Stimulated activated CD4-positive, alpha-beta T cell treated with anti-CD3 and anti-CD28 coated beads, Interleukin-12 subunit alpha, Interleukin-12 subunit beta, amount 100 ng/mL, for 48 hours (primary cell): ENCODE measurements at places on chromosomes 4 and X.

DNA sequence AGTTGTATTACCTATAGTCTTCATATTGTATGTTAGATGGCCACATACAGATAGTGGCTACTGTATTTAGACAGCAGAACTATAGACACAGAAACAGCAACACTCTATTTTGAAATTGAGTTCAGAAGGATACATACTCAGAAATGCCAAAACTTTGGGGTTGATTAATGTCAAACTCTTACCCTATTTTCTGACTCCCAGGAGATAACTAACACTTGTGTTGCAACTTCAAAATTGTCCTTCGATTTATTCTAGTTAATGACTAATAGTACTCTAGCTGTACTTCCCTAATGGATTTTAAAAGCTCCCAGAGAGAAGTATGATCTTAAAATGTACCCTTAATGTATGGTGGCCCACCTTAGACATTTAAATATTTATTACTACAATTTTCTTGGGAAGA lies 229.9 kb upstream of the UGT8 start:
- no peak for DNase-seq

GRCh38 chrX:148416142-148416541 lies 84.3 kb upstream of the AFF2 start:
- no peak for DNase-seq

DNA sequence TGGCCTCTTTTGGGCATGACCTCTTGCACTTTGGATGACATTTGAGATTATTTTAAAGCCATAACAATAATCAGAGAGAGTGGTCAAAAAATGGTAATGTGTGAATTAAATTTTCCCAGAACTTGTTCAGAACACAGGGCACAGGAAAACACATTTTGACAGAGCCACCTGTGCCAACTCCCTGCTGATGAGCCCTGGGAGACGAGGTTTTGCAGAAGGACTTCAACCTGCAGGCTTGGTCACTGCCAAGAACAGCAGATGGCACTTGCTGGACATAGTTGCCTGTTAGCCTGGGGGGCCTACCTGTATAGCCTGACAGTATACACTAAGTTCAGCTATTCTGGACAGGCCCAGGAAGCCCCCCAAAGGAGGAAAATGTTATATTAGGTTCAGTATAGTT lies 277.8 kb upstream of the EMCN start:
- no peak for DNase-seq

DNA sequence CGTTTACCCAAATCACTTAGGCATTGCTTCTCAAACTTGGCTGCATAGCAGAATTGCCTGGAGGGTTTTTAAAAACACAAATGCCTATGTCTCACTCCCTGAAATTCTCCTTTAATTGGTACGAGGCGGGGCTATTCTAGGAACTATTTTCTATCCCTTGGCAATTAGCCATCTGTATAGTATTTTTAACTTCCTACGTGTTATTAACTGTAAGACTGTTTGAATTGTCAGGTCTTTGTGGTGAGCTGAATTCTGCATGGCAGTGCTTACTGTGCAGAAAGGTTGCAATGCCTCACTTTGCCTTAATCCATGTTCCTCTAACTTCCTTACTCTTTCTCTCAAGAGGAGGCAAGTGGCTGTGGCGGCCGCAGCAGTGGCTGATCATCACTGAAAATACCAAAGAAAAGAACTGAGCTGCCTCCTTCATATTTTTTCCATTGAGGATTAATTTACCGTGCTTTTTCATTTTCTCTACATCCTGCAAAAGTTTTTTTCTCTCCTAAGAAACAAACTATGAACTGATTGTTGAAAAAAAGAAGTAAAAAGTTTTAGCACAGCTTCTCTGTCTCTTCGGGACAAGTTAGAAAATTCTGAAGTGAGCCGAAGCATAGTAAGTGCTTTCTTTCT lies at the start of gene SHROOM3:
Gene SHROOM3 (plus strand): TSS at position 329 of the 627 bp plus-strand sequence. CDS start 824 bp downstream, outside the sequence.
- no peak for DNase-seq

DNA sequence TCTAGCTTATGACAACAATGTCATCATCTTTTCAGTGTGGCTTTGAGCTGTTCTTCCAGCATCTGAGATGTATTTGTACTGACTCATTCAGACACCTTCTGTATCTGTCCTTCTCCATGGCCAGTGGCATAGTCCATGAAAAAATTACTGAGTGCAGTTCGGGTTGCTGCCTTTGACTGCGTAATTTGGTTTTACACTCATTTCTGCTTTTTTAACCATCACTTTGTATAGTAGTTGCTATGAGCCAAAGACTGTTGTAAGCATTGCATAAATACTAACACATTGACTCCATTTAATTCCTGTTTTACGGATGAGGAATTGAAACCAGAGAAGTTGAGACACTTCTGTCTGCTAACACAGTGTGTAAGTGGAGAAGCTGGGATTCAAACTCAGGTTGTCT lies 190.7 kb upstream of the MID1 start:
- no peak for DNase-seq

GRCh38 chr4:37602454-37603069 lies 83.6 kb downstream of the RELL1 start:
- no peak for DNase-seq

DNA sequence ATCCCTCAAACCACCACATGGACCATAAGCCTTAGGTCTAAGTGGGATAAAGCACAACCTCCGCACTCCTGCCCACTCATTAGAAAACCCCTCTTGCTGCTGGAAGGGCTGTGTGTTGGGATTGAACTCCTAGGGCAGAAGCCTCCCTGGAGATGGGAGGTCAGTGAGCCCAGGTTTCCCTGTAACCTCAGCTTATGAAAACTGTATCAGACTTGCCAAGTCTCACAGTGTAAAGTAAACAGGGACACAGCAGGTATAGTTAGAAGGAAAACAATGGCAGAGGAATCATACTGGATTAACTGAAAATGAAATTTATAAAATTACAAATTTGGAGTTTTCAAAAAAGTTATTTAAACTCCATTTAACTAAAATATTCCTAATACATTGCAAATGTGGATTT lies 29.9 kb downstream of the CASP6 start:
- DNase-seq = no peak

DNA sequence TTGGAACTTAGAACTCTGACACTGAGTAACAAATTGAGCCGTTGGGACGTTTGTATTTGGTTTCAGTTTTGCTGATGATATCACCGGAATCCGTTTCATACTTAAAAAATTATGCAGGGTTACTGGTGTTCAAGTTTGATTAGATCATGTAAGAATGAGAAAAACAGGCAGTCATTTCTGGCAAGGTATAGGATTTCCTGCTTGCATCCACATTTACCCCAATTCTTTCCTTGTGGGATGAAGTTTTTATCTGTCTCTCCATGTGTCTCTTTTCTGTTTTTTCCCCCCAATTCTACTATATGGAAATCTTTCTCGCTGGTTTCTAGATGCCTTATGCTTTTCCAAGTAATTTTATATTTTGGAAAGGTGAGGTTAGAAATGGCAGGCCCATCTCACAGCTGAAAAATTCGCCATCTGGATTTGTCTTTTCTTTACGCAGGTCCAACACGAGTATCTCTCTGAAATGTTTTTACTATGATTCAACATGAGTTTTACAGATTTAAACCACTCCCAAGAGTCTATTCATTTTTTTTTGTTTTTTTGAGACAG lies 197.9 kb downstream of the SHOX start:
- DNase-seq = no peak

DNA sequence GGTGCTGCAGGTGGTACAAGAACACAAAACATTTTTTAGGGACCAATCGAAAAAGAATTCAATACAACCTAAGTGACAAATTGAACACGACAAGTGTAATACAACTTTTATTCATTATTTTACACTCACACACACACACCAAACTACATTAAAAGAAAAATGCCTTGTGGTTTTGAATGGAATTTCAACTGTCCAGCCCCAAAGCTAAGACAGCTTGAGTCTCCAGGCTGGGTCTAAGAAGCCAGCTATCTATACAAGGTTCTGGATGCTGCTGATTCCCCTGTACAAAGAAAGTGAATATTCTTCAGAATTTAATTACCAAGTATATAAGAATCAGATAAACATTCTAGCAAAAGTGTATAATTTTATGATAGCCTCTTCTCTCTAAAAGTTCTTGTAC lies 118.2 kb downstream of the PPP3CA start:
- no peak for DNase-seq

DNA sequence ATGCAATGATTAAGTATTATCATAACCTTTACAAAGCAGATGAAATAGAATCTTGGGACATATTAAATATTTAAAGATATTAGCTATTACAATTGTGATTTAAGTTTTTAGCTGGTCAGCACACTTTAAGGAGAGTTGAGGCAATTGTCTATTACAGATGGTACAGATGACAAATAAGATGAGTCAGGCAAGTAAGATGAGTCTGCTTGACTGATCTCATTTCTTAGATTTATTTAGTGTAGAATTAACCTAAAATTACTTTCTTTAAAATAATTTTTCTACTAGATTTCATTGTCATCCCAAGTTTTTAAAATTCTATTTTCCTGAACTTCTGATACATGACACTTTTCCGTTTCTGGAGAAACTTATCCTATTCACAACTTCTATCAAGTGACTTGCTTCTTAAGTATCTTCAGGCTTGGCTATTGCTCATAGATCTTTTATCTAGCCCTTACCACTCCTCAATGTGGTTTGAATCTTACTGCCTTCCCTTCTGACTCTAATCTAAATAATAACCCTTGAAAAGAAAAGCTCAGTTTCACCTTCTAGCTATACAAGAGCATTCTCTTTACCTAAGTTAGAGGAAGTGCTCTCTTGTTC lies 32.9 kb downstream of the CXCL1 start:
- DNase-seq = no peak

DNA sequence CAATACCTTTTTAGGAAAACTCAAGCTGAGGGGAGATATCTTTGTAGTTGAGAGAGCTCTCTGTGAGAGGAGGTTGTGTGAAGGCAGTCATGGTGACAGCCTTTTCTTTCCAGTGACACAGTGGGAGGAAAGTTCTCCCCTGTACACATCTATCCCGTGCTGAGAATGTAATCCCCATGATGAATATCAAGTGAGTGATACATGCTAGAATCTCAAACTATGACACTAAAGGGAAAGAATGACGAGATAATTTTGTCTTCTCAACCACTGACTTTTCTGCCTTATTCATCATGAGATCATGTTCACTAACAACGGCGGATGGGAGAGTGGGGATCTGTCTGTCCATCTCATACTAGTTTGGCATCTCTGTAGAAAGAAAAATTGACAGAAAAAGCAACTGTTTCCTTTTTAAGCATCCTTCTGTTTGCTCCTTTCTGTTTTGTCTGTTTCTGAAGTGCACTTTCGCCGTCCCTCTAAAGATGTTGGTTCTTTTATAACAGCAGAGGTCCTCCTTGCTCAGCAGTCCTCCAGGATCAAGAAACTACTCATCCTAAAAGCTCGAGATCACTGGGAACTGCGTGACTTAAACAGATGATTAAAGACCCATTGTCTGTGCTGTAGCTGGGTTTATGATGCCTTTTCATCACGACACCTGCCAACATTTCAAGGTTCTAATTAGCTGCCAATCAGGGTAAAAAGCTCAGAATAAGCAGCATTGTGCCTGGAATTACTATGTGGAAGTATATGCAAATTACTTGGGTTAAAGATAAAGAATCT lies 137.6 kb downstream of the DCK start:
- no peak for DNase-seq

DNA sequence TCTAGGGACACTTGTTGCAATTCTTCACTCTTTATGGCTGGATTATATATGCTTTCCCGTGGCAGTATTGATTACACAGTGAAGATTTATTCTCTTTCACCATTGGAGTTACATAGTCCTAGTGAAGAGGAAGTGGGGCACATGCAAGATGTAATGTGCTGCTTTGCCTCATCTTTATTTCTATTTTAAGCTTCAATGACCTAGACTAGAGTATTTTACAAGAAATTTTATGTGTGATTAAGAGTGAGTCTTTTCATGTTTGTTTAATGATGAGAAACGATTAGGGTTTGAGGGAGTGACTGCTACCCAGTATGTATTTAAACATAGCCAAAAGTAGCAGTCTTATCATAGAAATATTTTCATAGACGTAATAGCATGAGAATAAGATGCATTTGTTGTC lies 30.8 kb downstream of the DIAPH2 start:
- no peak for DNase-seq
